Stimulated activated CD4-positive, alpha-beta T cell treated with anti-CD3 and anti-CD28 coated beads, Interleukin-1b, Interleukin-23, amount 100 ng/mL, for 1 hour (primary cell): ENCODE measurements at places on chromosomes 7 and 10.

DNA sequence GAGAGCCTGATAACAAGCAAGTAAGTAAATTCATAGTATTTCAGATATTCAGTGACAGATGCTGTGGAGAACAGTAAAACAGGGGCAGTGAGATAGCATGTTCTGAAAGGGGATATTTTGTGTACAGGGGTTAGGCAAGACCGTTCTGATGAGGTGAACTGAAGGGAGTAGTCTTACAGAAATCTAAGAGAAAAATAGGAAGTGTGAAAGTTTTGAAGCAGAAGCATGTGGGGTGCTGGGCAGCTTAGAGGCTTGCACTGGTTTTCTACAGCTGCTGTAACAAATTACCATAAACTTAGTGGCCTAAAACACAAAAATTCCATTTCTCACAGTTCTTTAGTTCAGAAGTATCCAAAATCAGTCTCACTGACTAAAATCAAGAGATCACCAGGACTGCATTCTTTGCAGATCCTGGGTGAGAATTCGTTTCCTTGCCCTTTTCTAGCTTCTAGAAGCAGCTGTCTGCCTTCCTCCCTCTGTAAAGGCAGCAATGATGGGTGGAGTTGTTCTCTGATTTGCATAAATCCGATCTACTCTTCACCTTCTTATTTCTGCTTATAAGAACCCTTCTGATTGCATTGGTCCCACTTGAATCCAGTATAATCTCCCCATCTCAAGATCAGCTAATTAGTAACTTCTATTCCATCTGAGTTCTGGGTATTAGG, 7.5 kb upstream of the KLF14 start:
- no peak for DNase-seq

DNA sequence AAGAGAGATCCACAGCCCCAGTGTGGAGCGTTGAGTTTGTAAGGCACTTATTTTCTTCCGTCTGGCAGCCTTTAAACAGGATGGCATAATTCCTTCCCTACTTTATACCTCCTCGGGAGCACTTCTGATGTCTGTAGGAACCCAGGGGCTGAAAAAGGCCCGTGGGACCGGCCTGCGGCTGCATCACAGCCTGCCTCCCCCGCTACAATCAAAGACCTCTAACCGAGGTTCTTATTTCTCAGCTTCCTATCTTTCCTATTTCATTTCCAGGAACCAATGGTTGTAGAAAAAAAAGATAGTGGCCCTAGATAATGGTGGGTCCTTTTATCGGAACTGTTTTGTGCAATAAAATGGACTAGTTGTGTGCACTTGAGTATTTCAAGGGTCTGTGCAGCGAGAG, 4.1 kb upstream of the CTBP2 start:
- no peak for DNase-seq

- DNase-seq, result no peak
Measured at GRCh38 chr10:30114881-30115625, 55.7 kb upstream of the JCAD start.

- DNase-seq, result no peak
Measured at GRCh38 chr7:140992422-140992821, 22.3 kb downstream of the MRPS33 start.

- no peak for DNase-seq
Measured at GRCh38 chr7:54615537-54615936, 73.4 kb downstream of the VSTM2A start.

DNA sequence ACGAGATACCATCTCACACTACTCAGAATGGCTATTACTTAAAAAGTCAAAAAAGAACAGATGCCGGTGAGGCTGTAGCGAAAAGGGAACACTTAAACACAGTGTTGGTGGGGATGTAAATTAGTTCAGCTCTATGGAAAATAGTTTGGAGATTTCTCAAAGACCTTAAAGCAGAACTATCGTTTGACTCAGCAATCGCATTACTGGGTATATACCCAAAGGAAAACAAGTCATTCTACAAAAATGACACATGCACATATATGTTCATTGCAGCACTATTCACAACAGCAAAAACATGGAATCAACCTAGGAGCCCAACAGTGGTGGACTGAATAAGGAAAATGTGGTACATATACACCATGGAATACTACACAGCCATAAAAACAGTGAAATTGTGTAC, 56.9 kb downstream of the SAMD9 start:
- DNase-seq, result no peak

DNA sequence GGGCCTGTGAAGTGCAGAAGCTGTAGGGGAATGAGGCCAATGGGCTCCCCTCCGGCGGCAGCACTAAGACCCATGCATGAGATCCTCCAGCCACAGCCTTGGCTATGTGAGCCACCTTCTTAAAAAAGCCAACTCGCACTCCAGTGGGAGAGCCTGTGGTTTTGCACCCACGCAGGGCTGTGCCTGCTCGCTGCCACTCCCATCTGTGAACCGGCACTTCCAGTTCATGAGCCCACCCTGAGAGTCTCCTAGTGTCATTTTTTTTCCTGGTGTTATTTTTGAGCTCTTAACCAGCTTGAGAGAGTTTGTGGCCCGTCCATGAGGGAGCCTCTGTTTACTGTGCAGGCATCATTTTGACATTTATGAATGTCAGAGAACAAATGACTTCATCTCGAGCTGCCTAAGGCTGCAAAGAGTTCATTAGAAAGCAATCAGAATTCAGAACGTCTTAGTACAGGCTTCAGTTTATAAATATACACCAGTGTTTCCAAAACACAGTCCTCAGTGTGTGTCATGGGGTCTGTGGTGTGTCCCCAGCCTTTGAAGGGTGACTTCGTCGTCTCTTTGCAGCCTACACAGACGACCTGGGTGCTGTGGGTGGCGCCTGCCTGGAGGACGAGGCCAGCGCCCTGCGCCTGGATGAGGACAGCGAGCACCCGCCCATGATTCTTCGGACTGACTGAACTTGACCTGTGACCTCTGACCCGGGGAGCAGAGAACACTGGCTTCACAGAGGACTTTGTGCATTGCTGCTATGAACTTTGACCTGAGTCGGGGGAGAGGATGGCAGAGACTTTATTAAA, 40.4 kb downstream of the WIPI2 start:
- no peak for DNase-seq

GRCh38 chr10:124524991-124525653, 63.5 kb downstream of the LHPP start:
- no peak for DNase-seq

DNA sequence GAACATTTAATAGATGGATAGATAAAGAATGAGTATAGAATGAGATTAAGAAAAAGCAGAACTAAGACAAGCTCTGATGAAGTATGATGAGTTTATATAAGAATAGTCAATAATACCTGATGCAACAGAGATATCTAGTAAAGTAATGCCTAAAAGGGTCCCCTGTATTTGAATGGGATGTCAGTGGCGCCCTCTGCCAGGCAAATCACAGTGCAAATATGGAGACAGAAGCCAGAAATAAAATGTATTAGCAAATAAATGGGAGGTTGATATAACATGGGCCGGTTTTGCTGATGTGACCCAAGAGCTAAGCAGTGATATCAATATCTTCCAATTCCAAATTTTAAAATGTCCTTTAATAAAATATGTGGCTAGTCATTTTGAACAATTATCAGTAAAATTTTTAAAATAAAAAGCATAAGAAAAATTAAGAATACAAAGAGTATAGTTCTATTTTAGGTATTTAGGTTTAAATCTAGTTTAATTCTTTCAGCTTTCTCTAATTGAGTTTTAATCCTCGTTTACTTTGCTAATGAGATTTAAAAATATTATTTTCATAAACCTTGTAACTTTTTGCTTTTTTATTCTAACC, 62.6 kb downstream of the ADK start:
- DNase-seq, result peak; percentile 9

- DNase-seq, result no peak
Measured at GRCh38 chr10:61286686-61287085, 166.5 kb downstream of the TMEM26 start.

- DNase-seq, result no peak
Measured at GRCh38 chr7:25624833-25625232, 396.5 kb upstream of the NPVF start.

DNA sequence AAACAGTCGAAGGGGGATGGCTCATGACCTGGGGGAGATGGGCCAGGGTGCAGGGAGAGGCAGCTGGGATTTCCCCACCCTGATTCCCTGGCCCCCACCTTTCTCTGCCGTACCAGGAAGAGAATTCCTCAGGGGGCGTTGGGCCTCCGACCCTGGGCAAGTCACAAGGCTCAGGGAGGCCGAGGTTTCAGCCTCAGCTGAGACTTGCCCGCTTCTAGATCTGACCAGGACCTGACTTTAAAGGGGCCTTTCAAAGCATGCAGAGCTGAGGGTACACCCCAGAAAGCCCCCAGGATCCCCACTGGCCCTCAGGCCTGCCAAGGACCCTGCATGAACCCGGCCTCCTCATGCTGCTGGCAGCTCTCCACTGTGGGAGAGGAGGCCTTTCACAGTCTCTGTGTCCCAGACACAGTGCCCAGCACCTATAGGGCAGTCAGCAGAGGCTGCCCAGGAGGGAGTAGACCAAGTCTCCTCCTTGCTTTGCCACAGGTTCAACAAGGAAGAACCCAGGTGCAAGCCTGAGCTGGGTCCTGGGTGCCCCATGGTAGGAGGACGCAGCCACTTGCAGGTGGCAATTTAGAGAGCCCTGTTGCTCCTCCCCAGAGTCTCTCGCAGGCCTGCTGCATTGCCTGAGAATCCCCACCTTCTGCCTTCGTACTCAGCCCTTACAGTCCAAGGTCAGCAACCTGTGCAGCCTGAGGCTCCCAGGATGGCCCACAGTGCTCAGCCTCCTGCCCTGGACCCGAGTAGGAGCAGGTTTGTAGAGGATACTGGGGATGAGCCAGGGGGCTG, 89.3 kb downstream of the CHST15 start:
- no peak for DNase-seq

GRCh38 chr10:70492786-70493659, 14.5 kb downstream of the PALD1 start:
- no peak for DNase-seq

DNA sequence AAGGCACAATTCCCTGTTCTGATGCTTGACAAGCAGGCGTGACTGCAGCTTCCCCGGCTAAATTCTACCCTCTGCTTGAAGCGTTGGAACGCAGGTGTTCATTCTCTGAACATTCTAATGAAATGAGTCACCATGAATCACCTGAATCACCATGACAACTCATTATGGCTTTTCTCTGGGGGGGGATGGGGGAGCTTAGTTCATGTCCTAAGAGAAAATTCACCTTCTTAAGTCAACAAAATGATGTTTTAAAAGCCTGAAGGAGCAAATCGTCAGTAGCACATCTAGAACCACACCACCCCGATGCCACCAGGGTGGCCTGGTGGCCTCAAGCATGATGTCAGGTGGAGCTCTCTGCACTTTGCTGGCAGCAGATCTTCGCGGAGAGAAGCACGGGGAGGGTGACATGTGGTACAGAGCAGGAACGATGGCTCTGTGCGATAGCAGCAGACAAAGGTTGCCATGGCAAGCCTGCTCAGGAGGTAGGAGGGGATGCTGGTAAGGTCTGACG, 33.7 kb downstream of the DDC start:
- no peak for DNase-seq

- no peak for DNase-seq
Measured at GRCh38 chr10:69880301-69881081, 78.8 kb downstream of the COL13A1 start.

DNA sequence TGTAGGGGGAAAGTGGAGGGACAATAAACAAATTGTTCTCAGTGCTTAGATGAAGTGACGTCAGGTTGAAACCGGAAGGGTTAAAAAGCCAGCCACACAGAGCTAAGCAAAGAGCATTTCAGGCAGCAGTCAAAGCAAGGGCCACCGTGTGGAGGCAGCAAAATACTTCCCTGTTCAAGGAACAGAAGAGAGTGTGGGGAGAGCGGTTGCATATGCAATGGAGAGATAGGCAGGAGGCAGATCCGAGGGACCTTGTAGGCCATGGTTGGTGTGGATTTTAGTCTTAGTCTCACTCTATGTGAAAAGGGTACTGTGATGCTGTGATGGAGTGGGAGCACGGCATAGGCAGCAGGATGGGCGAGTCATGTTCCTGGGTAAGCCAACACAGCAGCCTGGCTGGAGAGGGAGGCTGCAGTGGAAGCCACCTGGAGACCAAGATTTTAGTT, 3.8 kb upstream of the STN1 start:
- DNase-seq, result no peak

DNA sequence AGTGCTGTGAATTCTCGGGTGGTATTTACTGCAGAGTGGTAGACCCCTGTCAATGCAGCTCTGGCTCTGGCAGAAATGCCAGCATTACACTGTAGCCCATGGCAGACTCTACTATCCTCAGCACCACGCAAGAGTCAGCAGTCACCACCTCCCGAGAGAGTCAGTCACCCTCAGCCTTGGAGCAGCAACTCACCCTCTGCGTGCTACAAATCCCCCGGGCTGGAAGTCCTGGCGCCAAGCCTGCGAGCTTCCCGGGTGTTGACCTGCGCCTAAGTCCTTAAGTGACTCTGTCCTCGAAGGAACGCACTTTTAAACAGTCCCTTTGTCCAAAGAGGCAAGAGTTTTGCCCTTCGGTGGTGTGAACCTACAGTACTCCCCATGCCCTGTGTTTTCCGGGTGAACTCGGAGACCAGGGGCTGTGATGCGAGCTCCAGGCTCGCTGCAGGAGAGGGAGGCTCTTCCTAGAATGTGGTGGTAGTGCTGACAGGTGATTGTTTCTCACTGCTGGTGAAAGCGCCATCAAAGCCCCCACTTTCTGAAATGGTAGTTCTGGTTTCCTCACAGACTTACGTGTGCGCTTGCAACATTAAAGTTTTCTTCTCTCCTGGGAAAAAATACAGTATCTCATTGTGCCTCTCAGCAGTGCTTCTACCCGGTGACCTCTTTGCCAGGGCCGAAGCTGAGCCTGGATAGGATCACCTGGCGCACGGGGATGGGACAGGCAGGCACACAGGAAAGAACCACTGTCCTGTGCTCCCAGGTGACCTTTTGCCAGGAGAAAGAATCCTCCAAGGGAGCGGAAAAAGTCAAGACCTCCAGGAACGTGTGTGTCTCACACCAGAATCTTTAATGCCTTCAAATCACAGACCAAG, 33.1 kb upstream of the MBL2 start:
- DNase-seq, result no peak

DNA sequence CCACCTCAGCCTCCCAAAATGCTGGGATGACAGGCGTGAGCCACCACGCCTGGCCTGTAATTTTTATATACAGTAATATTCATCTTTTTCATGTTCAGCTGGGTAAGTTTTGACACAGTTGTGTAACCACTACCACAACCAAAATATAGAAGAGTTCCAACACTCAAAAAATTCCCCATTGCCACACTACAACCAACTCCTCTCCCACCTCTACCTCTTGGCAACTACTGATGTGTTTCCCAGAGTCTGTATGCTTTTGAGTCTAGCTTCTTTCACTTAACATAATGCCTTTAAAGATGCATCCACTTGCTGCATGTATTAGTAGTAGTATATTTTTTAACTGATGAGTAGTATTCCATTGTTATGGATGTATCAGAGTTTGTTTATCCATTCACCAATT, 90.7 kb downstream of the SRPK2 start:
- DNase-seq, result no peak

- no peak for DNase-seq
Measured at GRCh38 chr10:119361037-119361436, 153.7 kb downstream of the GRK5 start.
